ENCODE measurements at places on chromosomes 11 and 22.

DNA sequence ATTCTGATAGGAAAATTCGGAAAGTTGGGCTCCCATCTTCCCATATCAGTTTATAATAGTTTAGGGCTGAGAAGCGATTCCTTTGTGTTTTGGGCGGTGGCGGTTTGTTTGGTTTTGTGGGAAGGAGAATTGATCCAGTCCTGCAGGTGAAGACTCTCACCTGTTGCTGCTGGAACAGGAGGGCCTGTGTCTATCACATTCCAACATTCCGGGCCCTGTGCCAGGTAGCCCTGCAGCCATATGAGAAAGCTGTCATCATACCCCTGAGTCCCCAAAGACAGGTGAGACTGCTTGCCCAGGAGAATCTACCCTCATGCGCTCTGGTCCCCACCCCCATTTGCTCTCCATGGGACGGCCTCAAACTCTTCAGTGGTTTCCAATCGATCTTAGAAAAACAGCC is 62.1 kb downstream of the TRAF6 start:
- DNase-seq, result no peak

DNA sequence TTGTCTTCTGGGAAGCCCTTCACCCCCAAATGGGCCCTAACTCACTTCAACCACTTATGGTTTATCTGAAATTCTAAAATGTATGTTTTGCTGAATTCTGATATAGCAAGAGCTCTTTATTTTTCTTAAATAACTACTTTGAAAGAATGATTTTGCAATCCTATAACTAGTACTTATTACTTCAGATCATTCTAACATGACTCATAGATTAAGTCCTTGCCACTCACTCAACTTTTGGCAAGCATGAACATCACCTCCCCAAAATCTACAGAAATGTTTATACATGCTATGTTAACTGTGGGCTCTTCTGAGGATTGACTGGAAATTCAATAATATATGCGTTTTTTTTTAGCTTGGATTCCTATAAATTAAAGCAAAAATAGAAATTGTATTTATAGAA is 367.4 kb upstream of the FAT3 start:
- DNase-seq, result no peak

GRCh38 chr22:19716041-19716828 is 1.9 kb downstream of the SEPTIN5 start:
- no peak for DNase-seq

DNA sequence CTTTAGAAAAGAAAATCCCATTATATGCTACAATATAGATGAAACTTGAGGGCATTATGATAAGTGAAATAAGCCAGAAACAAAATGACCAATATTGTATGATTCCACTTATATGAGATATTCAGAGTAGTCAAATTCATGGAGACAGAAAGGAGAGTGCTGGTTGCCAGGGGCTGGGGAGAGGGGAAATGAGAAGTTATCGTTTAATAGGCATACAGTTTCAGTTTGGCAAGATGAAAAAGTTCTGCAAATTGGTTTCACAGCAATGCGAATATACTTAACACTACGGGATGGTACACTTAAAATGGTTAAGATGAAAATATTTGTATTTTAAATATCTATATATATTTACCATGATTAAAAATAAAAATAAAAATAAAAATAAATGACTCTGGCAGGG is 31.1 kb upstream of the RDX start:
- no peak for DNase-seq

GRCh38 chr22:42769574-42770447 is 49.1 kb upstream of the A4GALT start:
- DNase-seq, result peak; percentile 49

DNA sequence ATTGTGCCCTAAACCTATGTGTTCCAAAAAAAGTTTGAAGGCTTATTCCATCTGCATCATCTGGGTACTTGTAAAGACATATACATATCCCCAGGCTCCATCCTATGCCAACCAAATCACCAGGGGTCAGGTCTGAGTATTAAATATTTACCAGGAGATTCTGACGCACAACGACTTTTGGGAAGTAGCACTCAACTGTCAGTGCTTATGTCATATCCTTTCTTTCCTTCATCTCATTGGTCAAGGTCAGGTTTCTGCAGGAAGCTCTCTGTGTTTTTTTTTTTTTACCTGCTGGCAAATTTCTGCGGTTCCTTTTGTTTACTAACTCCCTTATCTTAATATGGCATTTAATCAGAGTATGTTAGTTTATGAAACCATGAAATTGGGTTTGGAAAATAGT is 22.5 kb upstream of the CYP2R1 start:
- no peak for DNase-seq

GRCh38 chr11:20771681-20772080 is 102.3 kb downstream of the NELL1 start:
- DNase-seq, result no peak

GRCh38 chr11:860234-861104 is 17.8 kb downstream of the TSPAN4 start:
- no peak for DNase-seq

- no peak for DNase-seq
Measured at GRCh38 chr11:118491041-118491440, 36.2 kb upstream of the TTC36 start.

DNA sequence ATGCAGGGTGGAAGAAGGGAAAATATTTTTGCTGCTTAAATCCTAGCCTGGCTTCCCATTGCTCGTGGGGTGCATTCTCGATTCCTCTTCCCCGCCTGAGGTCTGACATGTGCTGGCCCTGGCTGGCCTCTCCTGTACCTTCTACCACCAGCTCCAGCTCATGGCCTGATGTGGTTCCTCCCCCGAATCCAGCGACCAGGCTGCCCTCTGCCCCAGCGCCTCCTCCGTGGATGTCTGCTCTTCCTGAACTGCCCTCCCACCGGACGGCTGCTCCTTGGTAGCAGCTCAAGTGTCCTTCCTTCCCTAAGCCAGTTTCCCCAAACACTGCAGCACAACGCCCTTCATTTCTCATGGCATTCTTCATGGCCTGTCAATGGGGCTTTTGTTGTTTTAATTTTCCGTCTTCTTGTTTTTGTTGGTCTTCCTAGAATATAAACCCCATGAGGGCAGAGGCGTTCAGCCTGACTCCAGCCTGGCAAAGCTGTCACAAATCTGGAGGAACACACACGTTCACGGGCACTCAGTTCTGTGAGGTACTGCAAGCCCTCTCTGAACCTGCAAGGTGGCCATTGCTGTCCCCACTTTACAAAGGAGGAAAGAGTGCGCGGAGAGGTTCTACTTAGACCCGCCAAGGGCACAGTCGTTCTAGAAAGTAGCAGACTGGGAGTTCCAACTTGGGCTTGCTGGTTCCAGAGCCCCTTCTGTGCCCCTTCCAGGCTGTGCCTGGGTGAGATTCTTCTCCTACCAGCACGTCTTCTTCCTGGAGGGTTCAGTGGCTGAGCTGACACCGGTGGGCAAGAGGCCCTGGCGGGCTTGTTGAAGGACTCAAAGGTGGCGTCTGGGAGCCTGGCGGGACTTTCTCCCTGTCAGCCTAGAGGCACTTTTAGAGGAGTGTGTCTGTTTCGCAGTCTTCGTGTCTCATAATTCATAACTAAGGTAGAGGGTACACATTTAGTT is 953 bp upstream of the LRP5 start:
- DNase-seq, result no peak

- DNase-seq, result peak; percentile 47
Measured at GRCh38 chr11:61082931-61083531, 19.3 kb upstream of the CD5 start.

- peak; percentile 32 for DNase-seq
Measured at GRCh38 chr11:88301488-88302140, 35.9 kb downstream of the CTSC start.

DNA sequence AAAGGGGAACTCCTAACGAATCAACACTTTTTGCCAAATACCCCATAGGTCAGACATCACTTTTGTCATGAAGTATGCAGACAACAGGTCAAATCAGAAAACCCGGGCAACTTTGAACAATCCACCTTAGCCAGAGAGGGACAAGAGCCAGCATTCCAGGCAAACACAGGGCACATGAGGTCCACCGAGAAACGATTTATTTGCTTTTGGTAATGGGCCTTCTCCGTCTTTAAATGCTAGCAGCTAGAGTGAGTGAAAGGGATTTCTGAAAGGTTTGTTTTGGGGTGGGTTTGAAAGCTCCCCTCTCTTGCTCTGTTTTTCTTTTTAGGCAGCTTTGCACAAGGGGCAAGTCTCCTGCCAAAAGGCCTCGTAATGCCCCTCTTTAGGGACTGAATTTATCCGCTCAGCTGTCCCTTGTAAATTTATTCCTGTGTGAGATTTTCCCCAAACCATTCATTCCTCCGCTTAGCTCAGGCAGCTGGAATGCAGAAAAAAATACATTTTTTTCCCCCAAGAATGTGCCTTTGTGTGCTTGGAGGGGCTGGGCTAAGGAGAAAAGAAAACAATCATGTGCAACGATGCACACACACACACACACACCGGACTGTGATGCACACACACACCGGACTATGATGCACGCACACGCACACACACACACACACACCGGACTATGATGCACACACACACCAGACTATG is 196.9 kb downstream of the SNX19 start:
- no peak for DNase-seq

- no peak for DNase-seq
Measured at GRCh38 chr22:28358312-28358711, 321.3 kb downstream of the TTC28 start.

- no peak for DNase-seq
Measured at GRCh38 chr11:86374069-86374468, 618 bp upstream of the CCDC81 start.

DNA sequence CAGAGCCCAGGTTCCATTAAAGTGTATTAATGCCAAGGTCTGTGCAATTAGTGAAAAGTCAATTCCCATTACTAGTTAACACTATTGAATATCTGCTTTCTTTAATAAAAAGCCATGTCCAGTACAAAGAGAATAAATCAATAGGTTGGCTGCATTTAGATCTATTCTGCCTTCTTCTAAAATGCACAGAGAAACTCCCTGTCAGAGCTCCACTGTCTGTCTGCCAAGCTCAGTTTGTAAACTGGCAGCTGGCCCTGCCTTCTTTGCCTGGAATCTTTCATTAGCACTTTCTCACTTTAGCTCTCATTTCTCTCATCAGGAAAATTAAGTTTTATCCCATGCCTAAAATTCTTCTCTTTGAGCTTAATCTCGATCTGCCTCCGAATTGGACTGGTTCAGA is 35.6 kb downstream of the ARL14EP start:
- no peak for DNase-seq

DNA sequence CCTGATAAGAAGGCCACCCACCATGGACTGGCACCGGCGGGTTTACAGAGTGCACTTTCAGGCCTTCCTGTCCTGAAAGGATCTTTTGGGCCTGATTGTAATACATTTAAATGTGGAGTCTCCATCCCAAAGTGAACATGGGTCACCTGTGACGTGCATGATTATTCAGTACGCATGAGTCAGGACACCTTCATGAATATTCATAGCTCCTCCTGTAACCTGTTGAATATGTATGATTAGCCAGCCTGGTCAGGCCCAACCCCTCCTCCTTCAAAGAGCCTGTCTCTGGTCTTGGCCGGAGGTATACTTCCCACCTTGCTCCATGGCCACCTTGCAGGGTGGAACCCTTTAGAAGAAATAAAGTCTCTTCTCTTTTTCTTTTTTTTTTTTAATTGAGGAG is 75.9 kb upstream of the NUP50 start:
- no peak for DNase-seq

DNA sequence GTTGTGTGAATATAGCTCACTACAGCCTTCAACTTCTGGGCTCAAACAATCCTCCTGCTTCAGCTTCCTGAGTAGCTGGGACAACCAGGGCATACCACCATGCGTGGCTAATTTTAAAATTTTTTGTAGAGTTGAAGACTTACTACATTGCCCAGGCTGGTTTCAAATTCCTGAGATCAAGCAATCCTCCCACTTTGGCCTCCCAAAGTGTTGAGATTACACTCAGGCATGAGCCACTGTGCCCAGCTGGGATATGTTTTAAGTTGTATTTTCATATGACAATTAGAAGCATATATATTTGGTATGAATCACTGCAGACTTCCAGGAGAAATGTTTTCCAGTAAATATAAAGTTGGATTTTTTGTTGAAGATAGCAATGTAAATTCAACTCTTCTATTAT is 15.4 kb downstream of the DDX10 start:
- no peak for DNase-seq
